ENCODE measurements at places on chromosomes 7 and 10. TPM values are rescaled to one million over a fixed set of nuclear protein-coding genes. Genes with fewer than 3 reads are reported as not detected.
A peak's percentile ranks its signal among the peaks of the same experiment; 100 is the strongest.

JAKMIP3 gene
- total RNA-seq, result 1.3 TPM

DNA sequence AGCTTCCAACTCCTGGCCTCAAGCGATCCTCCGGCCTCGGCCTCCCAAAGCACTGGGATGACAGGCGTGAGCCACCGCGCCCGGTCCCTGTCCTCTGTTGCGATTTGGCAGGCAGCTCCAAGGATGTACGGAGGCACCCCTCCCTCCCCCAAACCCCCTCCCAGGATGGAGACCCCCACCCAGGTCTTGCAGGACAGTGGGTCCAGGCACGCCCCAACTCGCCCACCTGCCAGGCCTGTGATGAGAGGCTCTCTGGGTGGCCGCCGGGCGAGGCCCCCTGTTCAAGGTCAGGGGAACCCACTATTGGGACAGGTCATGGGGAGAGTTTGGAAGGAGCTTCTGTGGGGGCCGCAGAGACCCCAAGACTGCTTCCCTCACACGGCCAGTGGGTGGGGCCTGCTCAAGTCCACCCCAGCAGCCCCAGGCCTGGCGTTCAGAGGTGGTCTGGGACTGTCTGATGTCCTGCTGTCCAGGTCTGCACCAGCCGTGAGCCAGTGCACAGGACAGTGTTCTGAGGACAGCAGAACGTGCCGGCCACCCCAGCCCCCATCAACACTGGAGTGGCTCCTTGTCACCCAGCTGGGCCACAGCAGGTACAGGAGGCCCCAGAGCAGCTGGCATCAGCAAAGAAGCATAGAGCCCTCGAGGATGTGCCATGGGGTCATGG lies 2.5 kb downstream of the ADAP1 start:
- no peak for DNase-seq

- DNase-seq, result peak; percentile 66
These were observed 7.1 kb downstream of the MMRN2 start for GRCh38 chr10:86950349-86950748.

DNA sequence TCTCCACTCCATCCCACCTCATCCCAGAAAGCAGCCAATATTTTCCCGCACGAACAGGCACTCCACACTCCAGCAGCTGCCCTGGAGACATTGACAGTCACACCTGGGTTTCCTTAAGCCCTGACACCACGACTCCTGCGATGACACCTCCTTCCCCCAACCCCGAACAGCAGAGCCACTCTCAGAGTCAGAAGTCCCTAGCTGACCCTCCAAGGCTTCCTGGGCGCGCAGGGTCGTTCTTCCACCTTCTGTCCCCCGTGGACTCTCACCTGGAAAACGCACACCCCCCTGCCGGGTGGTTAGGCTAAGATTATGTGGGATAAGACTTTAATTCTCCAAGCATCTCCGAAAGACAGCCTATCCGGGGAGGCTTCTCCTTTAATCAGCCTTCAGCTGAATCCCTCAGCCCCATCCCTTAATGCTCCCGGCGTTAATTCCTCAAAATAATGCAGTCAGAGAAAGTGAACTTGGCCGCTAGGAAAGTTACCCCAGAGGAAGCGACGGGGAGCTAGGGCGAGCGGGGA lies 1.1 kb downstream of the DENND11 start:
- DNase-seq, result peak; percentile 65

DNA sequence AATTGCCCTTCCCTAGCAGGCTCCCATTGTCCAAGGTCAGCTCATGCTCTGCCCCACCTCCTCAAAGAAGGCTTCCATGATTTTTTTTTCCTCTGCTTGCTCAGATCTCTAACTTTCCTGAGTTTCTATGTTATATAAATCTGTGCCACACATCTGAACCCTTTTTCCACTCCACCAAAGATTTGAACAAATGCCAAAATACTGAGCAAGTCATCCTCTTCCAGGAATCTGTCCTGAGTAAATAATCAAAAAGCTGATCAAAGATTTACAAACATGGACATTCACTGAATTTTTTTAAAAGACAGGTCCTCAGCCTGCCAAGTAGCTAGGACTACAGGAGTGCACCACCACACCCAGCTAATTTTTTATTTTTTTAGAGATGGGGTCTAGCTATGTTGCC lies 102.8 kb upstream of the ARID5B start:
- DNase-seq, result no peak

SORBS1 gene
- 0.66 TPM for total RNA-seq

DNA sequence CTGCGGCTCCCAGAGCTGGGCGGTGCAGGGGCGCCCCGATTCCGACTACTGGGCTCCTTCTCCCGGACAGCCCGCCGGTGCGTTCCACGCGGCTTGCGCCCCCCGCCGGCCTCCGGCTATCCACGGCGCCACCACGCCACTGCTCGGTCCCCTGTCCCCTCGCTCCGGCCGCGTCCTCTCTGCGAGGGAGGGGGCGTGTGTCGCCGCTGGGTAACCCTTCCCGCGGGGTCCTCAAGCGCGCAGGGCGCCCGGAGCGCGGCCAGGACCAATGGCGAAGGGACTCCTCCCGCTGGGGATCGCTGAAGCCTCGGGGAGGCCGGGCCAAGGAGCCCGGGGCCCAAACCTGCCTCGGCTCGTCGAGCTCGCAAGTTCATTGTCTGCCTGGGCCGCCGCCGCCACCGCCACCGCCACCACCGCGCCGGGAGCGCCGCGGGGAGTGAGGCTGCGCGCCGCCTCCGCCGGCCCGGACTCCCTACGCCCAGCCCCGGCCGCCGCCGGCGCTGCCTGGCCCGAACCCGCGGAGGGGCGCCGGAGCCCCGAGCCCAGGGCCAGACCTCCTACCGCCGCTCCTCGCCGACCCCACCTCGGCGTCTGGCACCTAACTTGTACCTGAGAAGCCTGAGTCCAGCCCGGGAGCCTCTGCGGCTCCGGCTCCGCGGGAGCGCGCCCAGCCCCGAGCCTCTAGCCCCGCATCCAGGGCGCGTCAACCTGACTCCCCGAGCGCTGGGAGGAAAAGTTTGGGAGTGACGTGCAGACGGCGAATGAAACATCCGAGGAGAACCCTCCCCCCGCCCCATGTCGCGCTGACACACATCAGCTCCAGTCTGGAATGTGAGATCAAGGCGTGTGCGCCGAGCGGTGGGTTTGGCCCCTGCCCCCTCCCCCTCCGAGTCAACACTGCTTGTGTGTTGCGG lies at the start of gene CHST15:
Gene CHST15 (minus strand): TSS at position 739 of the 914 bp plus-strand sequence. CDS start 47,386 bp downstream, outside the sequence.
- DNase-seq, result peak; percentile 61

CALCR gene
- not detected for total RNA-seq

DNA sequence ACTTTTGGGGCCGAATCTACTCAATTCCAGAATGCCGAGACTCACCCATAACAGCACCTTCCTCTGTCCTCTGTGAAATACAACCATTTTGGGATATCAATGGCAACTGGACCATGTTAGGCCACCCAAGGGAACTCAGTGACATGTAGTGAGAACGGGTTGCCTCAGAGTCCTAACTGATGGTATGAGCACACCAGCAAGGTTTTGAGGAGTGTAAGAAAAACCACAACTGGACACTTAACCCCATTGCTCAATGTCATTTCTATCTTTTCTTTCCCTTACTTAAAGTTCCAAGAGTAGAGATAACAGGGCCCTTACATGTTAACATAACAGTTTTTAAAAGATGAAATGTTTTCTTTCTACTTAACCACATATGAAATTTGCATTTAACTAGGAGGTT lies 67.1 kb downstream of the TNS3 start:
- no peak for DNase-seq

RNF32 gene
- 2.3 TPM for total RNA-seq

HOXA10 gene
- not detected for total RNA-seq

HEPACAM2 gene
- total RNA-seq, result not detected

DNA sequence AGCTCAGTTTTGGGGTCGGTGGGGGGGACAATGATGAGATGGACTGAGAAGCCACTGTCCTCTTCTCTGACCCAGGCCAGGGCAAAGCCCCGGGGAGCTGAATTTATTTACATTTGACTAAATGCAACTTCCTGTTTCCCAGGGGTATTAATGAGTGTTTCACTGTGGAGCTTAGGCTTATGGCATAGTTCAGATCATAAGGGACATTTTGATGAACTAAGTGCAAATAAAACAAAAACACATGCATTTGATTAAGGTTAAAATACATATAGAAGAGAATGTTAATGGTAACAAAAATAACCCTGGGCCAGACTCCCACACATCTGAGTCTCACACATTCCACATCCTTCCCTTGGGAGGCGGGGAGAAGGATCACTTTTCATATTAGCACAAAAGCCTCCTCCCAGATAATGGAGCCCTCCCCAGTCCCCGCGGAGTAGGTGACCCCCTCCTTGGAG lies 320.6 kb downstream of the FRMD4A start:
- no peak for DNase-seq

TMEM196 gene
- total RNA-seq, result not detected

DNA sequence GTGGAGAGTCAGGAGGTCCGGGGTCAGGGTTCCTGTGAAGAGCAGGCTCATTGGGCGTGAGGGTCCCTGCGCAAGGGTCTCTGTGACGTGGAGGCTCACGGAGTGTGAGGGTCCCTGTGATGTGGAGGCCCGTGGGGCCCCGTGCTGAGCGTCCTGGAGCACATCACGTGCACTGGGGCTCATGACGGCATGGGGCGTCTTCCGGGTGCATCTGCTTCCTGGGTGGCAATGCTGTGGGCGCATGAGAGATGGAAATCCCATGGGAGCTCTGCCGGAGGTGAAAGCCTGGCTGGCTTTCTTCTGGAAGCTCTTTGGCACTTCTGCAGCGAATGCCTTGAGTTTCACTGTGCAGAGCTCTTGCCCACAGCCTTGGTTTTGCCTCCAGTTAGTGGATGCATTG lies 71.4 kb downstream of the WDR37 start:
- no peak for DNase-seq

GRCh38 chr10:132002004-132002403 lies 20.3 kb upstream of the BNIP3 start:
- no peak for DNase-seq
